ENCODE measurements at places on chromosomes 4 and X.

DNA sequence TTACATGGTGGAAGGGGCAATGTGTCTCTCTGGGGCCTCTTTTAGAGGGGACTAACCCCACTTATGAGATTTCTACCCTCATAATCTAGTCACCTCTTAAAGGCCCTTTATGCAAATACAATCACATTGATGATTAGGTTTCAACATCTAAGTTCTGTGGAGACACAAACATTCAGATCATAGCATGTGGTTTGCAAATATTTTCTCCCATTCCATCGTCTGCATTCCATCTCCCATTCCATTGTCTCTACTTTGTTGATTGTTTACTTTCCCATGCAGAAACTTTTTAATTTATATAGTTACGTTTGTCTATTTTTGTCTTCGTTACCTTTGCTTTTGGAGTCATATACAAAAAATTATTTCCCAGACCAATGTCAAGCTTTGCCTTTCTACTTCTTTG lies 927.5 kb upstream of the INTU start:
- no peak for DNase-seq

DNA sequence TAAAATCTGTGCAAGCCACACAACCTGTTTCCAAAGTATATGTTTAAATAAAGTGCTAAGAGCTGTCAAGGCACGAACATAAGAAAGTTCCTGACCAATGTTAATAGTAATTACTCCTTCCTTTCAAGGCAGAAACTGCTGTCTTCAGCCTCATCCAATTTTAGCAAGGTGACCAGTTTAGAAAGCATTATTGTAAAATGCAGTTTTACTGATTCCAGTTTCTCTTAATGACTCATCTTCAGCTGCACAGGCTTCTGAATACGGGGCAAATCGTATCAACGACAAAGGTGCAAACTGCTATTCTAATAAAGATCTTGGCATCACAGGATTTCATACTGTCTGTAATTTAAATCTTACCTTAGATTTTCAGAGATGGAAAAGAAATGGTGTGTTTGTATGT lies 87.5 kb downstream of the PPP3CA start:
- DNase-seq: no peak

DNA sequence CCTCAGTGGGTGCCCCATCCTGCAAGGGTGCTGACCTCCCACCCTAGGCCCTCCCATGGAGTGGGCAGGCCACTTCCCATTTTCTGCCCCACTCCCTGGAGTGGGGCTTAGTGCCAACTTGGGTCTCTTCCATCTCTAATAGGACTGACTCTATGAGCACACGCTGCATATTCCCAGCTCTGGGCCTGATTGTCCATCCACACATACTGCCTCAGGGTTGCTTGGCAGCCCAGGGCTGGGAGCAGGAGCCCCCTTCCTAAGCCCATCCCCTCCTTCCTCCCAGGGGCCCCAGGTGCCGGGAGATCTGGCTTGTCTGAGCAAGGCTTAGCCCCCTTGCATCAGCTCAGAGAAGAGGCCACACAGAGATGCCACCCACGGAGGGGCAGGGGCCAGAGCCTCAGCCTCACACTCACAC lies 55.1 kb downstream of the PJA1 start:
- no peak for DNase-seq

- no peak for DNase-seq
Measured at GRCh38 chrX:27608671-27609070, 18.5 kb downstream of the DCAF8L2 start.

- no peak for DNase-seq
Measured at GRCh38 chrX:132199941-132200340, 19.3 kb downstream of the RAP2C start.

Data from SK-N-DZ (cell line).